Activated T-cell treated with anti-CD3 and anti-CD28 coated beads, Interleukin-2, amount 50 U/mL, for 4 hours (primary cell): ENCODE measurements at places on chromosomes 11 and 22.

DNA sequence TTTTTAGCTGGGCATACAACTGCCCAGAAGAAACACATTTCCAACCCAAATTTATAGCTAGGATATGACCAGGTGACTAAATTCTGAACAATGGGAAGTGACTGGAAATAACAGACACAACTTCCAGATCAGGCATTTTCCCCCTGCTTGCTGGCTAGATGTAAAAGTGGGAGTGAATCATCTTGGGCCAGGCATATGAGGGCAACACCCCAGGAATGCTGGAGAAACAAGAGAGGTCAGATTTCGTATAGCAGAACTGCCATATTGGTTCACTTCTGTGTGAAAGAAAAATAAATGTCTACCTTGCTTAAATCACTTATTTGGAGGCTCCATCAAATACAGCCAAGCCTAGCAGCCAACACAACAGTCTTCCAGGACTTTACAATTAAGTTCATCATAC, 7.4 kb downstream of the ATL3 start:
- no peak for DNase-seq

DNA sequence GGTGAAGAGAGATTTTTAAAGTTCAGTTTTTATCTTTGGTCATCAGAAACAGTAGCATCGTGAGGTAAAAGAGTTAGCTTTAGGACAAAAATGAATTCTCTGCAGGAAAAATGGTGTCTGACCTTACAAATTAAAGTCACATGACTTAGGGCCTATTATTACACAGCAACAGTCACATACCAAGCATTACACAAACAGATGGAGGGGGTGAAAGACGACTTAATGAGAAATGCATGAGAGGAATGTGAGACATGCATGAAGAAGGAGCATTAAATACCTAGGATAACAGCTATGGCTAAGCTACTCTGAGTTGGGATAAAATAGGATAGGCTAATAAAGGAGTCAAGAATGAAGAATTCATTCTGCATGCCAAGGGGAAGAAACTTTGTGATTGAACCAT, 77.5 kb downstream of the BLID start:
- DNase-seq = no peak

GRCh38 chr11:128066399-128066798, 521.0 kb downstream of the ETS1 start:
- no peak for DNase-seq

DNA sequence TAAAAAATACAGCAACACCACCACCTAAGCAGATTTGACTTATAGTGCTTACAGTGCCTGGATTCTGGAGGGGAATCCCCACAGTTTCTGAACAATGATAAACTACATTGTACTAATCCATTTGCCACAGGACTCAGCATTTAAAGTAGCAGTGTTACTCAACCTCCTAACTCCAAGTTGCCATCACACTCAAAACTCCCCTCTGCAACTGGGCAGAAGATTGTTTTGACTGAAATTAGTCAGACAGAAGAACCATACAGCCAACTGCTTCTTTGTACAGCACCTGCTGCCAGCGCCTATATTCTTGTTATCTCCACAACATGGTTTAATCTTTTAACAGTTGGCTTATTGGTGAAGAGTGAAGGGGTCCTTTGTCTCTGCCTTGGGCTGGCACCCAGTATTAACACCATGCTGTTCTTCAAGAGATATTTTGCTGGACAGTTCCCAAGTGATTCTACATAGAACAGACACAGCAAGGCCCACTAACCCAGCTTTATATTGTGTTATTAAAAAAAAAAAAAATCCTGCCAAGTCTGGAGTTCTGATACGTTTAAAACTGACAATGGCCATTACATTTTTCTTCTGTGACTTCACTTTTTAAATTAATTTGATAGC, 273.2 kb downstream of the DCDC1 start:
- no peak for DNase-seq

DNA sequence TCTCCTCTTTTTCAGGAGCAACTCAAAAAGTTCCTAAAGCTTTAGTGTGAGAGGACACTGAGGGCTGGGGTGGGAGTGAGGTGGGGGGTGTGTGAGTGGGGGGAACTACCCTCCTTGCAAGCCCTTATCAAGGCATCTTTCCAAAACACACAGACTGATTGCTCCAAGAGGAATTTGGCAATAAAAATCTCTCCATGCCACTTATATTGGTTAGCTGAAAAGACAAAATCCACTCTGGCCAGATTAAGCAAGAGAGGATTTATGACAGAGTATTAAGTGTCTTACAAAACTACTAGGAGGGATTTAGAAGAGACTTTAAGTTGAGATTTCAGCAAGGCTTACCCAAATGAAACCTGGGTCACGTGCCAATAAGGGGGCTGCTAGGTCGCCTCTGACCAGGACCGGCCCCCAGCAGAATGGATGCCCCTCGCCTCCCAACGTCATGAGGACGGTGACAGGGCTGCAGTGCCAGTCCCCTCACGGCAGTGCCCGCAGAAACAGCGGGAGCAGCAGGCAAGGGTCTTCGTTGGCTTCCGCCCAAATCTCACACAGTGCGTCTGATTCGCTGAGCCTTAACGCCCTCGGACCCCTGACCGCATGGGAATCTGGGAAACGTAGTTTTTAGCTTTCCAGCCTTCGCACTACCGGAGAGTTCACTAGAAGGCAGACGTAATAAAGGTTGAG, 22.1 kb upstream of the CTR9 start:
- no peak for DNase-seq

DNA sequence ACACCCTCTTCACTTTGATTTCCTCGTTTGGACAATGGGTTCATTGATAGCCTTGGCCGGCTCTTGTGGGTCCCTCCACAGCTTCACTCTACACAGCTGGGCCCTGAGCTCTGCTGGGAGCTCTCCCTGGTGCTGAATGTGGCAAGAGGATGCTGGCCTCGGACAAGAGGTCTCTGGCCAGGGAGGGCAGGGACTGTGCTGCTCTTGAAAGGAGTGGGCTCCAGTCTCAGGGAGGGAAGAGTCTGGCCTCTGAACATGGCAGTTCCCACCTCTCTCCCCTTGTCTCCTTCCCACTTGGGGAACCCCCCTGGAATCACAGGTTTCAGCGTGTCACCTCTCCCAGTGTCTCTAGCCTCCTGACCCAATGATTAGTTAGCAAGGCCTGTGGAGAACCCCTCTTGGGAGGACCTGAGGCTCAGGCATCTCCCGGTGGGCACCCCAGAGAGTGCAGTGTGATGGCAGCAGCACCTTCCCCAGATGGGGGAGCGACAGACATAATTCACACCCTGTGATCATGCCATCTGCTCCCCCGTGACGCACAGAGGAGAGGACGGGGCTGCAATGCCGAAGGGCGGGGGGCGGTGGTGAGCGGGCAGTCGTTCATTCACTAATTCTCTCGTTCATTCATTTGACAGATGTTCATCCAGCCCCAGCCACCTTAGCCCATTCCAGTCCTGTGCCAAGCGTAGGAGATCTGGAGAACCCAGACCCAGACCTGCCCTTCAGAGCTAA, 2.8 kb upstream of the CABP7 start:
- DNase-seq = no peak

- no peak for DNase-seq
Measured at GRCh38 chr22:49966041-49966773, 5.6 kb downstream of the PIM3 start.

GRCh38 chr11:96341211-96342013, 1.6 kb downstream of the MAML2 start:
- peak; percentile 61 for DNase-seq

- no peak for DNase-seq
Measured at GRCh38 chr11:11445441-11446185, 92.6 kb upstream of the CSNK2A3 start.
